ENCODE measurements at places on chromosomes 2 and 18.

GRCh38 chr2:239822146-239822831, 202.9 kb downstream of the NDUFA10 start:
- DNase-seq = no peak

- DNase-seq = no peak
Measured at GRCh38 chr2:240458900-240459391, 23.5 kb downstream of the GPC1 start.

DNA sequence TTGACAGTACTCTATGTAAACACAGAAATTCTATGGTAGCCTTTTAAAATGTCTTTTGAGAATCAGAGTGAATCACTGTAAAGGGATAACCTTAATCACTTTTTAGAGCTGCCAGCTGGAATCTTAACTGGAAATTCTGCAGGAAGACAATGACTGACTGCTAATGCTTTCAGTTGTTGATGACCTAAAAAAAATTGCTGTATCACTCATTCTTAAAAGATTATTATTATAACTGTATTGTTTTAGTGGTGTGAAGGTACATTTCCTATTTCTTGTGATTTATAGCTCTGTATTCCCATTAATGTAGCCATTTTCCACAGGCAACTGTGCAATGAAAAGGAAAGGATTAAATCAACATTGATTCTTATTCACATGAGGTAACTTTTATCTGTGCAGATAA, 260.5 kb downstream of the CALCRL start:
- DNase-seq = no peak

- DNase-seq = no peak
Measured at GRCh38 chr2:236584521-236585384, 15.1 kb downstream of the ACKR3 start.

DNA sequence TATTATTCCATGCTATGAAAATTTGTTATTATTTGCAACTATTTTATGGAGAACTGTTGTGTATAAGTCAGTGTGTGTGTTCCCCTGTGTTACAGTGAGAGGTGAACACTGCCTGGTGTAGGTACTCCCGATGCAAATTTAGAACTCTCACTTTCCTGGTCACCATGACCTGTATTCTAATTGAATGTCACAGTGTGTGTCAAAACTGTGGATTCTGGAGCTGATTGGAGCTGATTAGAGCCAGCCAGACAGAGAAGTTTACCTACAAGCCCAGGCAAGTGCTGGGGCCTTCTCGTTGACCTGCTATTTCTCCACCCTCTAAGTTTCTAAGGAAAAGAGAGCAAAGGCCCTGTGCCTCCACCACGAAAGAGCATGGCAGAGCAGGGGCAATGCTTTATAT, 216.0 kb downstream of the NYAP2 start:
- DNase-seq = no peak

- DNase-seq = no peak
Measured at GRCh38 chr2:40384233-40384632, 67.7 kb downstream of the SLC8A1 start.

DNA sequence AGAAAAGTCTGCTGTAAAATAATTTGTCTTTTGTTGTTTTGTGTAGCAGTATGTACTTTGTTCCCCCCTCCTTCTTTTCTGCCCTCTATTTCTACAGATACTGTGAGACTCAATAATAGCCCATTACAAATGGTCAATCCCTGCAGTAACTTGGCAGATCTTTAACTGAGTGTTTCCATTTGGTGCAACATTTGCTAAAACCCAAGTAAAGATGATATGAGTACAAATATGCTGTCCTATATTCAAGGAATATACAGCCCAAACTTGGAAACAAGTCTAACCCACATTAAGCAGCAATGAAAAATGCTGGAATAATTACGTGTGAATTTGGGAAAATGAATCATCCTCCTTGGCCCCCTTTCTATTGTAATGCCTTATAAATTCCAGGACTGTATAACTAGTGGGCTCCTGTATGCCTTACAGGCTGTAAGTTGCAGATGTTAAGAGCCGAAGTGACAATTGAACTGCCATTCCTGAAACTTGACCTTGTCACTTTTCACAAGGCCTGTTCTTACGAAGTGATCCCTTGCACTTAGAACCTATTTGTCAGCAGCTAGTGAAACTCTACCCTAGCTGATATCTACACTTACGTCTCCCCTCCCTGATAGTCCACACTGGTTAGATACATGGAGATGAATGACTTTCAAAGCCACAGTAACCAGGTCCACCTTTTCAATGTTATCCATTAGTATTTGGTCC, 104.9 kb downstream of the IRS1 start:
- no peak for DNase-seq

GRCh38 chr2:69501301-69501700, 64.1 kb upstream of the NFU1 start:
- DNase-seq = no peak

DNA sequence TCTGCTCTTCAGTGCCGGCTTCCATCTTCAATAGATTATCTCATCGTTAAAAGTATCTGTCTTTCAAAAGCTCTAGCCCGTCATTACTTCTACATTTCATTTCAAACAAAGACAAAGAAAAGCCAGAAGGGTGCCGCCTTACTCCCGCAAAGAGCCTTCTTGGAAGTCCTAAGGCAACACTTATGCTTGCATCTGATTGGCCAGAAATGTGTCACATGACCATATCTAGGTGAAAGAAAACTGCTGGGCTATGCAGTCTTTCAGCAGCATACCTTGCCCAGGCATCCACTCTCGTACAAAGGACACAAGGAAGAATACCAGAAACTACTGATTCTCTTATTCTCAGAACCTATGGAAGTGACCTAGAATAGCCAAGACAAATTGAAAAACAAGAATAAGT, 217.1 kb upstream of the SLC35G4 start:
- no peak for DNase-seq

DNA sequence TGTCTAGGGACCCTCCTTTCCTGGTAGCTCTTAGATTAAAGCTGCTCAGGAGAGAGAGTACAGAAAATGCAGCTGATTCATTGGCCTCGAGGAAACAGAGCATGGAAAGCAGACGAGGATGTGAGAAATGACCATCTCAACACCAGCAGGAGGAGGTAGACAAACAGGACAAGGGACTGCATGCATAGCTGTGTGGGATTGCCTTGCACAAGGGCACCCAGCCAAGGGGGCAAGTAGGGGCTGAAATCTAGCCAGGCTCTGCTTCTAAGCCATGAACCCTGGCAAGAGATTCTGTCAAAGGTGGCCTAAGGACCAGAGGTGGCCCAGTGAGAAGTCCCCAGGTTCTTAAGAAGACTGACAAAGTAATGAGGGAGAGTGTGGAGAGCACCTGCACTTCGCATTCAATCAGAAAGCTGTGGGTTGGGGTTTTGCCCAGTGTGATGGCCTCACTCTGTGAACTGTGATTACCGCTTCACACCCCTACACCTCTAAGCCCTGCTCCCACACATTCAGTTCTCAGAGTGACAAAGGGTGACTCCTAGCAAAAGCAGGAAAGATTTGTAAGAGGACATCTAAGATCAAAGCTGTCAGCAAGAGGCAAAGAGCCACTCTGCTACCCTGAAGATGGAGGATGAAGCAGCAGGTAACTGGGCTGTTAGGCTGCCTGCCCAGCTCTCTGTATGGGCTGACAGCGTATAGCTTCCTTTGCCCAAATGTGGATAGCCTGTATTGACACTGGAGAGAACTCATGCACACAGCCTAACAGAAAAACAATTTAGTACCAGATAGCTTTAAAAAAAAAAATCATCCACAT, 151.3 kb upstream of the PELI1 start:
- no peak for DNase-seq

- no peak for DNase-seq
Measured at GRCh38 chr18:1252534-1252933, 347.9 kb downstream of the ADCYAP1 start.

DNA sequence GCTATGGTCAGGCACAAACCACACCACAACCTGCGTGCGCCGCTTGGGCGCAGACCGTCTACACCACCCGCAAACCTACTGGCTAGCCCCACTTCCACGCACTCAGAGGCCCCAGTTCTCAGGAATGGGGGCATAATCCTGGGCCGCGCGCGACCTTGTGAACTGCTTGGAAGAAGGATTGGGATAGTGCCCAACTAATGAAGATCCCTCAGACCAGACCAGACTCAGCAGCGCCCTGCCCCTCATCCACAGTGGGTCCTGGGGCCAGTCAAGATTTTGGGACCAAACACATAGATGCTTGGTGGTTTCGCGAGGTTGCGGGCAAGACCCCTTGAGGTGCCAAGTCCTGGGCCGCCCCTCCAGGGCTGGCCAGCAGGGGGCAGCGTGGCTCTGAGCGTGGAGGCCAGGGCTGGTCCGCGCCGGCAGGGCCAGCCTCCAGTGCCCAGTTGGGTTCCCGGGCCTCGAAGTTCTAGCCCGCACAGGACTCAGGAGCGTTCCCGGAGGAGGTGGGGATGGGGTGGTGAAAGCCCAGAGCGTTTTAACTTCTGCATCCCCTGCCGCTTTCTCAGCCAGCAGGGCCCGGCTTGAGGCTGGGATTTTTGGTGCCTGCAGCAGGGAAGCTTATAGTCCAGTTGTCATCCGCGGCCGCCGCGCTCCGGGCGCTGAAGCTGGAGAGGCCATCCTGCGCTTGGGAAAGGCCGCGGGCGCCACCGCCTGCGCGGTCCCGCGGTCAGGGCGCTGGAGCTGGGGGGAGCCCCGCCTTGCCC, 8.3 kb downstream of the OSR1 start:
- peak; percentile 44 for DNase-seq

DNA sequence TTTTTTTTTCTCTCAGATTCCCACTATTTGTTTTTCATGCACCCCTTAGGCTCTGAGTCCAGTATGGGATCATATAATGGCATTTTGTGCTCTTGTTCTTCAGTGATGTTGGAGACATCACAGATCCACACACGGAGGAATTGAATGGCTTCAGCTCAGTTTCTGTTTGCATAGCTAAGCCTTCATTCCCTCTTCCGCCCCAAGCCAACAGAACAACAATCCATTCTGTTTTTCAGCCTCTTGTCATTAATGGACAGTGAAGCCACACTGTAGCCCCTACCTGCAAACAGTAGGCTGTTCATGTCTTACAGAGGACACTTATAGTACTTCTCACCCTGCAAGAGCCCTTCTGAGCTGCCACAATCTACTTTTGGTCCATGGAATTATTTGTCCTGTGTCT, 64.0 kb upstream of the ZSWIM2 start:
- DNase-seq = no peak

- no peak for DNase-seq
Measured at GRCh38 chr18:12333506-12334290, 25.7 kb downstream of the TUBB6 start.

DNA sequence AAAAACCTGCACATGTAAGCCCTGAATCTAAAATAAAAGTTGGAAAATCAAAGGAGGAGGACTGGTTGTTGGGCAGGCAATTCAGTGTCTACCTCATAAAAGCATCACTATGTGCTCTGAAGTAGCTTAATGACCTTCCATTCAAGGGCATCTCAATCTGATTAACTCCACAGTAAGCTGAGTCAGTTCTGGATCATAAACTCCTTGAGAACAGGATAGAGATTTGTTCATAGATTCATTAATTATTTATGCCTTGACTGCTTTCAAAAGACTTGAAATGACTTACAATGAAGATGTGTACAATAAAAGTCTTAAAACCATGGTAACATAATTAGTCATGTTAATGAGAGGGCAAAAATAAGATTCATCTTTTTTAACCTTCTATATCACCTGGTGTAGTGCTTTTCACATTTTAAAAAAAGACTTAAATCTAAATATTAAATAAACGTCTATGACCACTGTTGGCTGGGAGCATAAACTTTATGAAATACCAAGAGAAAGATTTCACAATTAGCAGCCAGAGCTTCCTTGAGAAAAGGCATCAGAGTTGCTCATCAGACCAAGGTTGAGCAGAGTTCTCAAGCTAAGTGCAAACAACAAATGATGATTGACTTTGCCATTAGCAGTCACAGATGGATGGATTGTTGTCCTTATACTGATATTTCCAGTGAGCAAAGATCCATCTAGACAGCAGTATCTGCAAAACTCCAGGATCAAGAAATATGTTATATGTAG, 237.3 kb upstream of the THUMPD2 start:
- no peak for DNase-seq

DNA sequence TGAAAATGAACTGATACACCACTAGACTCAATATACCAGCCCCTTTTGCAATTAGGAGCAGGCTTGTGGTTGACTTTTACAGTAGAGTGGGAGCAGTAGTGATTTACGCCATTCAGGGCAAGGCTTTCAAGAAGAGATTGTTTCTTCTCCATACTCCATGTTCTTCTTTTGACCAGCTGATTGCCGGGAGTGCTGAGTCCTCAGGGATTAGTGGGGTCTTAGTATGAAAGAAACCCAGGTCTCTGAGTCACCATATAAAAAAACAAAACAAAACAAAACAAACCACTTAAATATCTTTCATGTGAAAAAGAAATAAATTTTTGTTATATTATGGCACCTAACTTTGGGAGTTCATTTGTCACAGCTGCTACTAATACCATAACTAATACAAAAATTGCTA, 465.6 kb upstream of the TRIB2 start:
- DNase-seq = no peak

- no peak for DNase-seq
Measured at GRCh38 chr2:236558036-236558435, 11.6 kb upstream of the ACKR3 start.

DNA sequence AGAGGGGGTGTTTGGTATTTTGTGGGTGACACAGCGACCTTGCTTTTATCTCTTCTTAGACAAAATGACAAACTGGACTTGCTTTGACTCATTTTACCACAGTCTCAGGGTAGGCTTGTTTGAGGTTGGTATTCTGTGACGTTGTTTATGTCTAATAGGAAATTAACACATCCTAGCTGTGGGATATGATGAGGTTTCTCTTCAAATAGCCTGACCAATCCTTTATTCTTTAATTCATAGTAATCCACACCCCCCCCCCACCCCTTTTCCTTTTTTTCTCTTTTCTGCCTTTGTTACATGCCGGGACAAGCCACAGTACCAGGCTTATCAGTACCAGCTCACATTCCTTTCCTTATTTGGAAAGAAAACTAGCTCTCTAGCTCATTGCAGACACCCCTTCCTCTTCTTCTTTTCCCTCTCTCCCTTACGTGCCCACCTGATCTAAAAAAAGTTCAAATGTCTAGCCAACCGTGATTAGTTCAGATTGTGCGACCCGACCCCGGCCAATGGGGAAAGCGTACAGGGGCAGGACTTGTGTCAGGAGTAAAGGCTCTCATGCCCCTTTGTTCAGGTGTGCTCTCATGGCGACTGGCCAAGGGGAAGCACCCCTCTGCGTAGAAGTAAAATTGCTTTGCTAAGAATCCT, 52.2 kb upstream of the PTPRM start:
- DNase-seq = no peak

- DNase-seq = no peak
Measured at GRCh38 chr2:72494392-72494791, 331.4 kb downstream of the EXOC6B start.

DNA sequence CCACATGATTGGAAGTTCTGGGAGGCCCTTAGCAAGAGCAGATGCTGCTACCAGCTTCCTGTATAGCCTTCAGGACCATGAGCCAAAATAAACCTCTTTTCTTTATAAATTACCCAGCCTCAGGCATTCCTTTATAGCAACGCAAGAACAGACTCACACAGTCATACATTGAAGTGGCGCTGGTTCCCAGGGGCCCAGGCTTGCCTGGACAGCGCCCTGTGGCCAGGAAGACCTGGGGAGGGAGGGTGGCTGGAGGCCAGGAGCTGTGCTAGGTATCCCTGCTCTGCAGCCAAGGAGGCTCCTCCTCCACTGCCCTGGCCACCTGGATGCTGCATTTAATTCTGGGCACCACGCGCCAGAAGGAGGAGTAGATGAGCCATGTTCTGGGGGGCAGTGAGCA, 98.1 kb downstream of the AGAP1 start:
- no peak for DNase-seq

All from CD4-positive, alpha-beta T cell treated with Interleukin-15 for 1 hour (primary cell).